Choroid plexus epithelial cell (primary cell): ENCODE measurements at places on chromosomes 2 and 18.

DNA sequence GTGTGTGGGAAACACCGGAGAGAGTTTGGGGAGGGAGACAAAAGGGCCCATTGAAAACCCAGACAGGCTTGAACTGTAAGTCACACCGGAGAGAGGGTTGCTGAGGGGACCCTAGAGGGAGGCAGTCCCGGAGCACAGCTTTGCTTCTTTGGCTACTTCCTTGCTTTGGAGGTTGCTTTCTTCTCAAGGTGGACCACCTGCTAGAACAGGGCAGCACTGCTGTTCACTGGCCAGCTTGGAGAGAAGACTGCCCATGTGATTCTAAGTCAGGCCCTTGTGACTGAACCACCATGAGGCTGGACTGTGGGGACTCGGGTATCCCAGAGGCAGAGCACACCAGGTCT, 4.4 kb downstream of the ACTG2 start:
- peak; percentile 40 for DNase-seq

GRCh38 chr2:158094487-158095092, 7.1 kb upstream of the UPP2 start:
- no peak for DNase-seq

GRCh38 chr2:41004700-41005099, 552.8 kb upstream of the SLC8A1 start:
- no peak for DNase-seq

DNA sequence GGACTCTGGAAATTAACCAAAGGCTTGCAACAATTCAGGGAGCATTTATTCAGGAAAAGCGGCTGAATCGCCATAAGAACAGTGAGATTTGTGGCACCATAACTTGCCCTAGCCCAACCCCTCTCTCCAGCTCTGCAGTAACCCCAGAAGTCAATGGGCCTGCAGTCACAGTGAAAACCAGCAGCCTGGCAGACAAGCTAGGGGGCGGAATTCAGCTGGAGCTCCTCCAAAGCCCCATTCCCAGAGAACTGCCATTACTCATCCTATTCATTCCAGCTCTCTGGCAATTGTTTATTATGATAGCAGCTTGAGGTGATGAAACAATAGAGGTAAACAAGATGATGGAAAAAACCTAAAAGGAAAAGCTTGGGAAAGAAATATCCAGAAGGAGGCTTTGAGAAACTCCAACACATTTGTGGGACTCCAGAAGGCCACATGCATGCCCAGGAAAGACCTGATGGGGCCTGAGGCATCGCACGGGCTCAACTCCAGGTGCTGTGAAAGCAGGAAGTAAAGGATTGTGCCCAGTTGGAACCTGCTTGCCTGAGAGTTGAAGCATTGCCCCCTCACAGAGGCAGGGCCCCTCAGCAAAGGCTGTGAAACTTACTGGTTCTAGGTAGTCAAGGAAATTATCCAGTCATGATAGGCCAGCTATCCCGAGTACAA, 126.7 kb downstream of the TWIST2 start:
- DNase-seq, result peak; percentile 58

DNA sequence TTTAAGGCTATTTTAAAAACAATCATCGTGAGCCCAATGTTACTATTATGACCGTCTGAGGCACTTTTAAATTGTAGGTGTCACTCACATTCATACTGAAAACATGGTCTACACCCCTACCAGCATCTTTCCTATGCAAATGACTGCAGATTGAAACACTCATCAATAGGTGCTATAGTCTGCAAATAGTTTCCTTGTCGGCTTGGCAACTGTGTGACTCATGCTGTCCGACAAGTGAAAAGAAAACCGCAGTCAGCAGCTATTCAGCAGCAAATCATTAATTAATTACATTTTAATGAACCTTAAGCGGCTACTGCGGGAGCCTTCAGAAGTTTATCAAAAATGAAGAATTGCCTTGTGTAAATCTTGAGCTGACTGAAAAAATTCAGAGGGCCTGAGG, 134.4 kb downstream of the FIGN start:
- DNase-seq, result peak; percentile 26

GRCh38 chr18:25189391-25190185, 162.4 kb downstream of the ZNF521 start:
- no peak for DNase-seq

- peak; percentile 15 for DNase-seq
Measured at GRCh38 chr2:173676647-173677046, 288.5 kb downstream of the SP3 start.

DNA sequence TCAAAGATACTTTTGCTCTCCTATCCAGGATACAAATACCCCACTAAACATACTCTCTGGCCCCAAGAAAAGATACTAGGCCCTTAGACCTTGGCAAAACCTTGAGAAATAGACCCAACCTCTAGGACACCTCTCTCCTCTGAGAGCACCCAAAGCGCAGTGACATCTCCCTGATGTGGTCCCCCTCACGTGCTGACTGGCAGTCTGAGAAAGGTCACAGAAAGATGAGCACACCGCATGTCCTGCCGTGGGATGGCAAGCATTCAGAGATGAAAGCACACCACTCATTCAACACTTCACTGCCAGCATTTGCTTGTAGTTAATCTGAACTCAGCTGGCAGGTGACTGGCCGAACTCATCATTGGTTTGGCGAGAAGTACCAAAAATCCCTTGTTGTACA, 6.1 kb upstream of the TBC1D8 start:
- no peak for DNase-seq

DNA sequence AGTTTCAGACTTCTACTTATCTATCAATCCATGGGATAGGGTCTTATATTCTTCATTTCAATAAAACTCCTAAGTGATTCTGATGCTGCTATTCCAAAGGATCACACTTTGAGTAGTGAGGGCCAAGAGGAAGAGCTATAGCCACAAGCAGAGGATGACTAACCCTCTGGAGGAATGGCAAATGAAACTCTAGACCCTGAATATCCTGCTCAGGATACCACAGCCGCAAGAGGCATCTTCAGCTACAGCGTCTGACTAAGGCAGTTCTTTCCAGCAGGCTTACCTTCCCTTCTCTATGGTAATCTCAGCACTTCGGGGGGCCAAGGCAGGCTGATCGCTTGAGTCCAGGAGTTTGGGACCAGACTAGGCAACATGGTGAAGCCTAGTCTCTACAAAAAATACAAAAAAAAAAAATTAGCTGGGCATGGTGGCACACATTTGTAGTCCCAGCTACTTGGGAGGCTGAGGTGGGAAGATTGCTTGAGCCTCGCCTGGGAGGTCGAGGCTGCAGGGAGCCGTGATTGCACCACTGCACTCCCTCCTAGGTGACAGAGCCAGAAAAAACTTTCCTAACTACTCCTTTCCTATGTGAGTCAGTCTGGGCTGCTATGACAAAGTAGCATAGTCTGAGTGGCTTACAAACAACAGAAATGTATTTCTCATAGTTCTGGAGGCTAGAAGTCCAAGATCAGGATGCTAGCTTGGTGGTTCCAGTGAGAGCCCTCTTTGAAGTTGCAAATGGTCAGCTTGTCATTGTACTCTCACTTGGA, 371.9 kb downstream of the IRS1 start:
- DNase-seq, result peak; percentile 95

- peak; percentile 62 for DNase-seq
Measured at GRCh38 chr2:111900859-111901258, 2.5 kb downstream of the MERTK start.

DNA sequence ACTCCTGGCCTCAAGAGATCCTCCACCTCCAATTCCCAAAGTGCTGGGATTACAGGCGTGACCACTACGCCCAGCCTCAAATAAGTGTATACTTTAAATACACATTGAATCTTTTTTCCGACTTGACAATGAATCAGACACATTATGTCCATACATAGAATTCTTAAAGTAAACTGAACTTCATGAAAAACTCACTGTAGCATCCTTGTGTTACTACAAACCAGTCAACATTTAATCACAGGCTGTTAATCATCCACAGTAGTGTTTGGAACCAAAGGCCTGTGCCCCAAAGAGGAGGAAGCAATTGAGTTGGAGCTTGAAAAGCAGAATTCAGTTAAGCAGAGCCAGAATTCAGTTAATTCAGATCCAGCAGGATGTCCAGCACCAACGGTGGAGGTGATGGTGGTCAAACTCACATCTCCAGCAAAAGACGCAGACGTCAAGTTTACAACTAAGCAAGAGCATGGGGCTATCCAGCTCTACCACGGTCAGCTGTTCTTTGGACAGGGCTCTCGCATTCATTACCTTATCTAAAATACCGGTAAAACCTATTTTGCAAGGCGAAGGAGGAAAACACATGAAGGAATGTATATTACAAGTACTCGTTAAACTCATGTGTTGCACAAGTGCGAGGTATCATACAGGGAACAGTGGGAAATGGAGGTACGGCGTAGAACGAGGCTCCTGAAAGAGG, 1.2 kb downstream of the SLC39A6 start:
- DNase-seq, result peak; percentile 30
